ENCODE measurements at places on chromosomes 13 and 19. TPM values are rescaled to one million over a fixed set of nuclear protein-coding genes. Genes with fewer than 3 reads are reported as not detected.
A peak's percentile ranks its signal among the peaks of the same experiment; 100 is the strongest.

DNA sequence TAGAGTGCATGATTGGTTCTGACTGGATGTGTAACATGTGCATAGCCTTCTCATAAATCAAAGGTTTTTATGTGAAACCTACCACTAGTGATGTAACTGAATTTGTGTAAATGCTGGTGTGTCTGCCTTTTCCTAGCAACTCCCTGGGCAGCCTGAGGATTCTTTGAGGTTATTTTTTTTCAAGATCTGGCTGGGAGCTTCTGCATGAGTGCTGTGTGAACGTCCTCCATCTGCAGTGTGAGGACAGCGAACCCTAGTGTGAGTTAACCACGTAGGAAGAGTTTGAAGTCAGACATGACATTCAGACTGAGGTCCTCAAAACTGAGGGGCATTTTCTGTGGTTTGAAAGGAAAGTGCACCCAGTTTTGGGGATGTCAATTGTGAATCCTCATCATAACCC, 39.9 kb downstream of the DPRX start:
- H3K36me3 ChIP-seq: peaks cover 3% of the 10 kb centered on the region
- DNase-seq: no peak
- no peak overlapping the region for H3K4me3 ChIP-seq
- no peaks in the 10 kb centered on the region for H3K27me3 ChIP-seq
- H3K4me1 ChIP-seq: no peaks in the 10 kb centered on the region
- H3K27ac ChIP-seq: no peak overlapping the region

GRCh38 chr13:75365724-75366173, 116.2 kb downstream of the TBC1D4 start:
- no peaks in the 10 kb centered on the region for H3K27me3 ChIP-seq
- H3K36me3 ChIP-seq: no peaks in the 10 kb centered on the region
- H3K4me1 ChIP-seq: peaks cover 15% of the 10 kb centered on the region
- DNase-seq: no peak

DNA sequence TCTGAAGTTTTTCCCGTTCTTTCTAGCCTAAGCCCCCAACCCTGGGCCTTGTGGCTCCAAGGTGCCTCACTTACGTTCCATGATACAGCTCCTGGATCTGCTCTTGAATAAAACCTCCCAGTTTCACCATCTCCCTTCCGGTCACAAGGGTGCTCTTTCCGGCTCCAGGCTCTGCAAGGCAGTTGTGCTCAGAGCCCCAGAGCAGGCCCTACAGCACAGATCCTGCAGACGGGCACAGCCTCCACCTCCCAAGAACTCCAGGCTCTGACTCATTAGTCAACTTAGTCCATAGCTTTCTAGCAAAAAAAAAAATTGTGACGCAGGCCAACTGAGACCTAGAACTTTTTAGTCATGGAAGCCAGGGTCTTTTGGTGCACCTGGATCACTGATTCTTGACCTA, 33.9 kb upstream of the SLC7A10 start:
- no peak overlapping the region for H3K4me3 ChIP-seq
- H3K27me3 ChIP-seq: peaks cover 2% of the 10 kb centered on the region
- H3K4me1 ChIP-seq: peaks cover 18% of the 10 kb centered on the region
- peaks cover 2% of the 10 kb centered on the region for H3K36me3 ChIP-seq

DNA sequence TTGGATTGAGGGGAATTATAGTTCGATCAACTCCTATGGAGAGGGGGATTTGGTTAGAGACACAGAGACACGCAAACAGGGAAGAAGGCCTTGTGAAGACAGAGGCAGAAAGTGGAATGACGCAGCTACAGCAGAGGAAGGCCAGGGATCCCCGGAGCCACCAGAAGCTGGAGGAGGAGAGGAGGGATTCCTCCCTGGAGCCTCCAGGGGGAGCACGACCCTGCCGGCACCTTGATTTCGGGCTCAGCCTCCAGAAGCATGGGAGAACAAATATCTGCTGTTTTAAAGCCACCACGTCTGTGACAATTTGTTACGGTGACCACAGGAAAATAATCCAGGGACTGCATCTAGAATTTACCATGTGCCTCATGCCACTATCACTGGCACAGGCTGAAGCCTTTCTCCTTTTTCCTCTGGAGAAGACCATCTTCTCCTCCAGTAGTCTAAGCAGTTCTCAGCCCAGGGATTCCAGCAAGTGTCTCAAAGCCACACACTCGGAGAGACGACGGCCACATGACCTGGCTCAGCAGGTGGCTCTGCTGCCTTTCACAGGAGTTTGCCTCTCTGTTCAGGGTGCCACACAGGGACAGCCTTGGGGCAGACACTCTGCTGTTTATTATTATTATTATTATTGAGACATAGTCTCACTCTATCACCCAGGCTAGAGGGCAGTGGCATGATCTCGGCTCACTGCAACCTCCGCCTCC, 39.9 kb upstream of the CCNE1 start:
- H3K4me1 ChIP-seq: no peaks in the 10 kb centered on the region
- H3K27me3 ChIP-seq: no peaks in the 10 kb centered on the region
- peak; percentile 24 for DNase-seq
- peak overlapping the region; percentile 52 for H3K27ac ChIP-seq
- H3K36me3 ChIP-seq: no peaks in the 10 kb centered on the region
- H3K4me3 ChIP-seq: no peak overlapping the region

DNA sequence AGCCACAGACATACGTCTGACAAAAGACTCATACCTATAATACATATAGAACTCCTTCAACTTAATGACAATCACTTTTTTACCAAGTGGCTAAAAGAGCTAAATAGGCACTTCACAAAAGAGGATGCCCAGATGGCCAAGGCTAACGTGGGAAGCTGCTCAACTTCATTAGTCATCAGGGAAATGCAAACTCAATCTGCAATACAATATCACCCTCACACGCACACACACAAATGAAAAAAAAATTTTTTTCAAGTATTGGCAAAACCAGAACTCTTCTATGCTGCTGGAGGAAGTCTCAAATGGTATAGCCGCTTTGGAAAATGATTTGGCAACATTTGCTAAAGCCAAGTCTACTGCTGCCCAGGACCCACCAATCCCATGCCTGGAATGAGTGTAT, 14.6 kb upstream of the DNMT1 start:
- H3K4me3 ChIP-seq: no peak overlapping the region
- peaks cover 3% of the 10 kb centered on the region for H3K36me3 ChIP-seq
- DNase-seq: no peak
- H3K4me1 ChIP-seq: peaks cover 6% of the 10 kb centered on the region

GRCh38 chr19:13104360-13104847, 1.7 kb upstream of the LYL1 start:
- H3K27ac ChIP-seq: peak overlapping the region; percentile 93
- peak overlapping the region; percentile 92 for H3K4me3 ChIP-seq
- no peaks in the 10 kb centered on the region for H3K27me3 ChIP-seq
- H3K4me1 ChIP-seq: peaks cover 45% of the 10 kb centered on the region

DNA sequence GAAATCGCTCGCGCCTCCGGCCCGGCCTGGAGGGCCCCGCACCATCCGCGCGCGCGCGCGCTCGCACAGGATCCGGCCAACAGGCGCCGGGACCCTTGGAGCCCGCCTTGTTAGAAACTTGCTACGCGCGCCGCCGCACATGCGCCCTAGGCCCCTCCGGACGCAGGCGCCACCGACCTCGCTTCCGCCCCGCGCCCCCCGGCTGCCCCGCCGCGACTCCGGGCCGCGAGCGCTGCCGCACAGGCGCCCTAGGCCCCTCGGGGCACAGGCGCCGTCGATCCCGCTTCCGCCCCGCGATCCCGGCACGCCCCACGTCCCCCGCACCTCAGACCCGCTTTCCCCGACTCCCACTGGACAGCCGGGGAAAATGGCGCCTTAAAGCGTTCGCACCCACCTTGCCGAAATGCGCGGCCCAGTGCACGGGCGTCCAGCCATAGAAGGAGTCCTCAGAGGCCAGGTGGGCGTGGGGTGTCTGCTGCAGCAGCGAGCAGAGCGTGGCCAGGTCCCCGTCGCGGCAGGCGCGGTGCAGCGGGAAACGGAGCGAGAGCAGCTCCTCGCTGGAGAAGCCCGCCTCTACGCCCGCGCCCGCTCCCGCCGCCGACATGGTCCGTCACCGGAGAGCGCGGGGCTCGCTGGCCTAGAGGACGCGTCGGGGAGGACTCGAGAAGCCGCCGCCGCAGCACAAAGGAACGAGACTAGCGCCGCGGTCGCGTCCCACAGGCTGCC, 375 bp downstream of the ANKRD10 start:
- DNase-seq: peak; percentile 70
- H3K27ac ChIP-seq: peak overlapping the region; percentile 96

GRCh38 chr19:4362101-4362828, 18.9 kb downstream of the MPND start:
- no peak for DNase-seq
- no peak overlapping the region for H3K27ac ChIP-seq
- H3K4me1 ChIP-seq: peaks cover 3% of the 10 kb centered on the region
- H3K4me3 ChIP-seq: no peak overlapping the region
- no peaks in the 10 kb centered on the region for H3K27me3 ChIP-seq

- DNase-seq: peak; percentile 59
- H3K27me3 ChIP-seq: no peaks in the 10 kb centered on the region
- H3K36me3 ChIP-seq: no peaks in the 10 kb centered on the region
- H3K4me3 ChIP-seq: peak overlapping the region; percentile 93
- peak overlapping the region; percentile 99 for H3K27ac ChIP-seq
- peaks cover 18% of the 10 kb centered on the region for H3K4me1 ChIP-seq
Measured at GRCh38 chr13:38348861-38349389, 726 bp upstream of the UFM1 start.

DNA sequence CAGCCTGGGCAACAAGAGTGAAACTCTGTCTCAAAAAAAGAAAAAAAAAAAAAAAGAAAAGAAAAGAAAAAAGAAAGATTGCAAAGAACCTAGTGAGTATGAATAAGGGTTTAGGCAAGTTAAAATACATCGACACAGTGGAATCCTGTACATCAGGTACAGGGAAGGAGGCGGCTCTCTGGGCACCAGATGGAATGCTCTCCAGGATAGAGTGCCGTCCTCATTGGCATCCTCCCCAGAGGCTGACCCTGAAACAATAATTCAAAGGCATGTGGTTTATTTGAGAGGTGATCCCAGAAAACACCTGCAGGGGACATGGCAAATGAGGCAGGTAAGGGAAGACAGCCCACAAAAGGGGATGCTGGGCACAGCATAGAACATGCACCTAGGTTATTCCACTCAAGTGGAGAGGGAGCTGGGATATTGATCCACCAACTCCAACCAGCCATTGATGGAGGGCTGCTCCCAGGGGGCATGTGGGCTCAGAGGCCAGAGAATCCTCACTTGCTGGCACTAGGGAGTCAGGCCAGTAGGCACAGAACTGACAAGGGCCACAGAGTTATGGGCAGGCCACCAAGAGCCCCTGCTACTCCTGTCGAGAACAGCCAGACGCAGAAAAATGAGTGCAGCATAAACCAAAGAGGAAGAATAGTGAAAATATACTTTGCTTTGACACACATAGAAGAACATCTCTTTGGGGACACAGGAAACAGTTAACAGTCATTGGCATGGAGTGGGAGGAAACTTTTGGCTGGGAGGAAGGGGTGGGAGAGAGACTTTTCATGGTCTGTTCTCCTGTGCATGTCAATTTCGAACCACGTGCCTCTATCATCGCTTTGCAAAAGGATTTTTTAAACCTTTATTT, 4.2 kb downstream of the TSPAN16 start:
- no peak overlapping the region for H3K27ac ChIP-seq
- H3K4me1 ChIP-seq: peaks cover 2% of the 10 kb centered on the region
- H3K36me3 ChIP-seq: no peaks in the 10 kb centered on the region
- peaks cover 7% of the 10 kb centered on the region for H3K27me3 ChIP-seq
- DNase-seq: no peak

DNA sequence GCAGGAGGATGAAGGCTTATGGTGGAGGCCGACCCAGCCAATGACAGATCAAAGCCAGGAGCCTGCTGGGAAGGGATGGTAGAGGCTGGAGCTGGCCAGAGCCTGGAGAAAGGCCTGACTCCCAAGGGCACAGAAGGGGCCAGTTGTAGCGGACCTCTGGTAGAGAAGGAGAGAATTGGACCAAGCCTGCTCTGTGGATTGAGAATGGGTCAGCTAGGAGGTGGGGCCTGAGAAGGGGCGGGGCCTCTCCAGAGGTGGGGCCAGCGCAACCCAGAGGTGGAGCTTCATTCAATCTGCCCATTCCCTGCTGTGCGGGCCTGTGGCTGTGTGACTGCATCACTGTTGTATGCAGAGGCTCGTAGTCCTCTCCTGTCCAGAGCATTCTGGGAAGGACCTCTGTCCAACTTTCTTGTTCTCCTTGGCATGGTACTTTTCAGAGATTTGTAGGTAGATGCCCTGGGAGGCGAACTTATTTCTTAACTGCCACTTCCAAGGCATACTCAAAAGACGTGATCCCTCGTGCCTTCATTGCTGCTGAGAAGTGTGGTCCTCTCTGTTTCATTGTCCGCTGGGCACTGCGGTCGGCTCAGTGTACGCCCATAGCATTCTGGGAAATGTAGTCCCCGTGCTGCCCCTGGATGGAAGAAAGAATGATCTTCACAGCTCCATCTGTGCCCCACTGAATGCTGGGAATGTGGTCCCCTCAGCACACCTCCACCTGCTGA, 6.7 kb downstream of the GRIN2D start:
- no peak overlapping the region for H3K4me3 ChIP-seq
- peaks cover 12% of the 10 kb centered on the region for H3K27me3 ChIP-seq
- peak overlapping the region; percentile 58 for H3K27ac ChIP-seq
- no peaks in the 10 kb centered on the region for H3K36me3 ChIP-seq
- no peak for DNase-seq
- peaks cover 33% of the 10 kb centered on the region for H3K4me1 ChIP-seq

DNA sequence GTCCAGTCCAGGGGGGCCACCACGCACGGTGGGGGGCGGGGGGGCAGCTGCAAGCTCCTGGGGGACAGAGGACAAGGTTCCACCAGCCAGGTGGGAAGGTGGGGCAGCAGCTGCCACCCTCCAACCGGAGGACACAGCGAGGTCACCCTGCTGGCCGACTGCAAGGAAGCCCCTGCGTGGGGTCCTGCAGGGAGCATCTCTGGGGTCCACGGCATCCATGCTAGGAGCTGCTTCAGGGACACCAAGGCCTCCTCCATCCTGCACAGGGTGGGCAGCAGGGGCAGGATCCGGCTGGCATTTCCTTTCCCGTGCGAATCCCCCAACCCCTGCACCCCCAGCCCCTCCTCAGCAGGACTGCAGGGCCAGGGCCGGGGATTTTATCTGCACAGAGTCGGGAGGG, 8.3 kb upstream of the KLF16 start:
- H3K27ac ChIP-seq: no peak overlapping the region
- DNase-seq: no peak
- H3K4me3 ChIP-seq: no peak overlapping the region
- H3K27me3 ChIP-seq: no peaks in the 10 kb centered on the region
- peaks cover 55% of the 10 kb centered on the region for H3K4me1 ChIP-seq

DNA sequence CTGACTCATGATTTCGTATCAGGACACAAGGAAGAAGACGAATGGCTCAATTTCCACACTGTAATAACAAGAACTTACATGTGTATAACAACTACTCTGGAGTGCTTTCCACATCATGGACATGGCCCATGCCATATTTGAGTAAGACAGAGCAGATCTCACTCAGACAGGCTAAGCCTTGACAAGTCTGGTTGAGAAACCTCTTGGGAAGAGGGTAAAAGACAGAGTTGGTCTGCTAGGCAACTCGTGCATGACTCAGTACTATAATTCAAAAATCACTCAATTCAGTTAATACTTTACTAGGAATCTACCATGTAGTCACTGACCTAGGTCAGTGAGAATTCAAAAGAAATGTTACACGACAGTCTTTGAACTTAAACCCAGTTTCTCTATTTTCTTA, 5.7 kb upstream of the THSD1 start:
- DNase-seq: no peak
- no peaks in the 10 kb centered on the region for H3K36me3 ChIP-seq
- peaks cover under 1% of the 10 kb centered on the region for H3K4me1 ChIP-seq
- no peaks in the 10 kb centered on the region for H3K27me3 ChIP-seq
- H3K27ac ChIP-seq: no peak overlapping the region

The UPF1 gene
- 109 TPM for total RNA-seq

The SIGLEC11 gene
- total RNA-seq: not detected

The ZSCAN5A gene
- total RNA-seq: 12.3 TPM

Measured in naive thymus-derived CD8-positive, alpha-beta T cell (primary cell).